ENCODE measurements at places on chromosomes 2 and 18.

DNA sequence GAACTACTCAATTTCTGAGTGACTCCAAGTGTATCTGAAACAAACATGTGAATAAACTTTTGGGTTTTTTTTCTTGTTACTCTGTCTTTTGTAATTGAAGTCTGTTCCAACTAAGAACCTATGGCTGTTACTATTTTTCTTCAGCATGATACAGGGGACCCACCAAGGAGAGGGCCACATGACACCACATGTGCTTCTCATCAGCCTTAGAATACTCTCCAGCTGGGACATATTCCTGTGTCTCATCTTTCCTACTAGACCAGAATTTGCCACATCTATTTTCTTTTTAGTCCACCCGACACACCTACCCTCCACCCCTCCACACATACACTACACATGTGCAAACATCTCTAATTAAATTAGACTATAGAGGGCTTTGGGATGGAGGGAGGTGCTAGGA lies 191.7 kb upstream of the NDUFV2 start:
- DNase-seq = no peak

GRCh38 chr18:61750840-61751668 lies 141.8 kb downstream of the RNF152 start:
- DNase-seq = no peak

DNA sequence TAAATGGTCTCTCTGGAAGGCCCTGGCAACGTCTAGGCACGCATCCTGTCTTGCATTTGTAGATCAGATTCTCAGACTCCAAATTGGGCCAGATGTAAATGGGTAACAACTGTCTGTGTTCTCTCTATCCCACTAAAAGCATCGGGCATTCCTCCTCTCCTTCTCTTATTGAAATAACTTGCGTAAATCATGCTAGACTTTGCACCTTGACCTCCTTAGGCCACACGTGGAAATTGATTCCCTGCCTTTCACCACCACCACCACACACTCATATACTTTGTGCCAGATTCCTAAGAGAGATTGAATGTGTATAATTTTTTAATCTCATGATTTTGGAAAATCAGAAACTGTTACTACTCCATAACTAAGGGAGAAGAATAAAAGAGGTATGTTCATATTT lies 21.3 kb downstream of the MAPRE3 start:
- DNase-seq = no peak

- DNase-seq = no peak
These were observed 136.9 kb upstream of the FBXO11 start for GRCh38 chr2:48043131-48043700.

DNA sequence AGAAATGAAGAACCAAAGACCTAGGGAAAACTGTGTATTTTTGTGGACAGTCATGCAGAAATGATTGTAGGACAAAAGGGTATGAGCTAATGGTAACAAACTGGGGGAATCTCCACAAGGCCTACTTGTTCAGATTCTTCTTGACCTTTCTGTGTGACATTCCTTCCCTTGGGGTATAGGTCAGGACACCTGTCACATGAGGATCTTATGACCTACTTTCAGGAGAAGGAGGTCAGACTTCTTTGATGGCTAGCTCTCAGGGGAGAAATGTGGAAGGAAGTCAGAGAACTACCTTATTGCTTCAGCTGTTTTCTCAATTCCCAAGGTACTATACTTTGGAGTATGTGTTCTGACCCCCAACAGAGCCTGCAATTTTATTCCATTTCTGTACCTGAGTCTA lies 40.7 kb upstream of the TANK start:
- DNase-seq = no peak

DNA sequence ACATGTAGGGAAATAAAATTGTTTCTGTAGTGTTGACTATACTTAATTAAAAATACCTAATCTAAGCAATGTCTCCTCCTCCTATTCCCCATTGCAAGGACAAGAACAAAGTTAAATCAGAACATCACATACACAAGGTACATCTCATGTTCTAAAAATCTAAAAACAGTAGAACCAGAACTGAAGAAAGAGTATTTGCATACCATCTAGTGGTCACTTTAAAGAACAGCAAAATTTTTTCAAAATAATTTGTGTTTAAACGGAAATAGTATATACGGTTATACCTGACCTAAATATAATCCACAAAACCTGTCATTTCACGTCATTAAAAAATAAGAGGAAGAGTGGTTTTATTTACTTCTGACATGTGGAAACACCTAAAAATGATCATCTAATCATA lies 294.3 kb upstream of the KCNH7 start:
- no peak for DNase-seq

- no peak for DNase-seq
These were observed 91.9 kb upstream of the KLHL29 start for GRCh38 chr2:23293063-23293462.

GRCh38 chr18:666177-666576 lies 8.7 kb downstream of the TYMS start:
- no peak for DNase-seq

GRCh38 chr2:203808046-203808750 lies 59.4 kb upstream of the CTLA4 start:
- peak; percentile 75 for DNase-seq

GRCh38 chr2:14182227-14182946 lies 450.1 kb upstream of the LRATD1 start:
- no peak for DNase-seq

GRCh38 chr2:60484133-60484645 lies 69.3 kb downstream of the BCL11A start:
- no peak for DNase-seq

- DNase-seq = no peak
These were observed 261.1 kb downstream of the KCNE4 start for GRCh38 chr2:223313101-223313500.

DNA sequence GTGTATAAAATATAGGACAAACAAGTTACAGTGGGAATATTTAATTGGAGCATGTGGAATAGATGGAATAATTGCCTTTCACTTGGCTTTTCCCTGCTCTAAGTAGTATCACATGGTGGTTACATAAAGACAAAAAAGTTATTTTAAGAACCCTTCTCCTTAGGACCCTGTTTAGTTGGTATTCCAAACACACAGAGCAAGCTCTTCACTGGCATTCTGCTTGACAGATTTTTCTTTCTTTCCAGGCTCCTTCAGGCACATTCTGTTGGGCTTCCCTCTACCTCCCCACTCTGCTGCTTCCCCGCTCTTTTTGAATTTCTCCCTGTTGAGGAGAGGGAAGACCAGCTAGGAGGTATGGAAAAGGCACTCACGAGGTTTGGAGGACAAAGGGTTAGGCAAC lies 29.0 kb upstream of the DARS1 start:
- no peak for DNase-seq

GRCh38 chr2:44184106-44184505 lies 15.4 kb downstream of the PPM1B start:
- no peak for DNase-seq

- DNase-seq = no peak
These were observed 891.6 kb upstream of the ZEB2 start for GRCh38 chr2:145411493-145411892.

- DNase-seq = no peak
These were observed 78.1 kb downstream of the MAP4K4 start for GRCh38 chr2:101775636-101776035.

DNA sequence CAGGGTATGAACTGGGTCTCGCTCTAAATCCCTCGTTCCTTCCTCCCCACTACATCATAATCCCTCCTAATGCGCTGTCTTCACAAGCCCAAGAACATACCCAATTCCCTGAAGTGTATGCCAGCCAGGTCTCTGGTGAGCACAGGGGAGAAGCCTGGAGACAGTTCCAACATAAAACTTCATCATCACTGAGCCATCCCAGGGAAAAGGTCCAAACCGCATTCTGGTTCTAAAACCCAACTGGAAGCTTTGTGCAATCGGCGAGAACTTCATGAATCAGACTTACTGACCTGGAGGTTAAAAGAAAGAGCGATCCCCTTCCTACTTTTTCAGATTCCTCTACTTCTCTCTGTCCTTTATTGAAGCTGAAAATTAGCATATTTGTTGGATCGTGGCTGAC lies 132.7 kb downstream of the ALPK2 start:
- no peak for DNase-seq

DNA sequence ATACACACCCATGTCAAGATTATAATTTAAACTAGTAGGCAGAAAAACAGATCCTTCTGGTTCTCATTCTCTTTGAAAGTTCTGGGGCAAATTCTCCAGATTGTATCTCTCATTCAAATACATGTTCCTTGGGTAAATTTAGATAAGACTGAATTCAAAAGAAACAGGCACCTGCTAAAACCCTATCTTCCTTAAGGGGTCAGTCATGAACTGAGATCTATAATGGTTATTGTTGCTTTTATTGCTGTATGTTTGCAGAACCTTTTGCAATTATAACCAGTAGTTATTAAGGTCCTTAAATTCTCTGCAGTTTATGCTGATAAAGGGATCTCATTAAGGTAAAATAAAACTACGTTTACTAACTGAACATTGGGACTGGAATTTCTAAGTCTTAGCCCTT lies 83.5 kb downstream of the MYO5B start:
- no peak for DNase-seq

DNA sequence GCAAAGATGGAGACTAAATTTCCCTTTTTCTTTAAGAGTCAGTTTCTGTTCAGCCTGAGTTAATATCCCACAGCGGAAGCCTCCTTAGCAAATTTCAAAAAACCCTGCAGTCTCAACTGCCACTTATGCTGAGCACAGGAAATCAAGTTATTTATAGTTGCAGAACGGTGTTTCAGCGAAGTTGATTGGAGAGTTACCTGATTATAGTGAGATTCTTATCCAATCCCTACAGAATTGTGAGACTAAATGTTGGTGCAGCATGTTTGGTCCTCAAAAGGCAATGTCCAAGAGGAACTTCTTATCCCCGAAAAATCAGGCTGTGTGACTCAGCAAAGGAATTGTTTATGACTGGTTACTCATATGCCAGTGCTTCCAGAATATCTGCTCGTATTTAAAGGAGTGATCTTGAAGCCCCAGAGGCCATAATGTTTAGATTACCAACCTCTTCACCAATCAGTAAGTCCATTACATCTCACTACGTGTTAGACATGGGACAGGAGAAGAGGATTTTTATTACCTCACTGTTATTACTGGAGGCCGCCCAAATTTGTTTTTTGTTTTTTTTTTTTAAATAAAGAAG lies 67.9 kb downstream of the LRRFIP1 start:
- DNase-seq = no peak

- DNase-seq = no peak
These were observed 28.9 kb upstream of the CDH19 start for GRCh38 chr18:66632756-66633155.

GRCh38 chr2:197399887-197400540 lies 34.8 kb downstream of the SF3B1 start:
- no peak for DNase-seq

- no peak for DNase-seq
These were observed 10.6 kb downstream of the PLCD4 start for GRCh38 chr2:218618102-218618860.

DNA sequence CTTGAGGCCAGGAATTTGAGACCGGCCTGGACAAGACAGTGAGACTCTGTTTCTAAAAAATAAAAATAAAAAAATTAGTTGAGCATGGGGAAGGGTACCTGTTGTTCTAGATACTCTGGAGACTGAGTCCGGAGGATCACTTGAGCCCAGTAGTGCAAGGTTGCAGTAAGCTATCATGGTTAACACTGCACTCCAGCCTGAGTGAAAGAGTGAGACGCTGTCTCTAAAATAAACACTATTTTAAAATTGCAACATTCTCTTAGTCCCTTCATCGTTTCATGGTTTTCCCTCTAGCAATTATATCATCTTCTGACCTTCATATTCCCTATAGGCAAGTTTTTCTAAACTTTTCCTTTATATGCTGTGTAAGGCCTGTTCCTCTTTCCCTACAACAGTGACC lies 248.5 kb downstream of the VAPA start:
- no peak for DNase-seq

DNA sequence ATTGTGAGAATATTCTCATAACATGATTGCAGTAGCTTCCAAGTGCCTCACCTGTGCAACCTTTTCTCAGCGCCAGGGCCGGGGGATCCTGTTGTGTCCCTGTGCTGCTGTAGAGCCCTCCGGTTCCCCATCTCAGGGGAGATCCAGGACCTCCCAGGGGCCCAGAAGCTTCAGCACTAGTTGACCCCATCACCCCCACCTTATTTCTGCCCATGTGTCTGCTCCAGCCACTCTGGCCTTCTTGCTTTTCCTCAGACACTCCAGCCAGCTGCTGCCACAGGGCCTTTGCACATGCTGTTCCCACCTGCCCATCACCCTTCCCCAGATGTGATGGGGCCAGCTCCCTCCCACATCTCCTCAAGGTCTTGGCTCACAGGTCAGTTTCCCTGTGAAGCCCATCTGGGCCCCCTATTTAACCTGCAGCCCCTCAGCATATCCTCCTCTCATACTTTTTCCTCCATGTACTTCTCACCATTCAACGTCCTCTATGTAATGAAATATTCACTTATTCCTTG lies 226.5 kb downstream of the SEPTIN10 start:
- no peak for DNase-seq

GRCh38 chr18:58316396-58317342 lies 272.6 kb downstream of the NEDD4L start:
- no peak for DNase-seq

GRCh38 chr18:72940986-72941385 lies 73.2 kb upstream of the NETO1 start:
- DNase-seq = no peak

DNA sequence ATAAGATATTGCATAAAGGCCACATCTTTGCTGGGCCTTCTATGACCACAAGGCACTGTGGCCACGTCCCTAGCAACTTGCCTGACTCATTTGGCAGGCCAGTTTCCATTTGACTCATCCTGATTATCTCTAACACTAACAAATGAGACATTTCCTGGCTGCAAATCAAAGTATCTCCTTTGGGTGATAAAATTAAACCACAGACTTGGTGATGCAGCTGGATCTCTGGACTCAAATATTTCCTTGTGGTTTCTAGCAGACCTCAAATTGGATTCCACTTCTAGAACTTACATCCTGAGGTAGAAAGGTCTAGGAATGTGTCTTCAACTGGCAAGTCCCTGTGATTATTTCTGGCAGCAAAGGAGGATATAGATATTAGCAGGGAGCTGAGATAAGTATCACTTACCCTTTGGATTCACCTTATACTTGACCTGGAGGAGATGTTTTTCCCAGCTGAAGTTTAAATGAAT lies 167.9 kb upstream of the NXPH2 start:
- DNase-seq = no peak

- DNase-seq = no peak
These were observed 120.7 kb upstream of the LMAN1 start for GRCh38 chr18:59479776-59480175.

- DNase-seq = no peak
These were observed 329.9 kb upstream of the TNP1 start for GRCh38 chr2:217189747-217190146.

DNA sequence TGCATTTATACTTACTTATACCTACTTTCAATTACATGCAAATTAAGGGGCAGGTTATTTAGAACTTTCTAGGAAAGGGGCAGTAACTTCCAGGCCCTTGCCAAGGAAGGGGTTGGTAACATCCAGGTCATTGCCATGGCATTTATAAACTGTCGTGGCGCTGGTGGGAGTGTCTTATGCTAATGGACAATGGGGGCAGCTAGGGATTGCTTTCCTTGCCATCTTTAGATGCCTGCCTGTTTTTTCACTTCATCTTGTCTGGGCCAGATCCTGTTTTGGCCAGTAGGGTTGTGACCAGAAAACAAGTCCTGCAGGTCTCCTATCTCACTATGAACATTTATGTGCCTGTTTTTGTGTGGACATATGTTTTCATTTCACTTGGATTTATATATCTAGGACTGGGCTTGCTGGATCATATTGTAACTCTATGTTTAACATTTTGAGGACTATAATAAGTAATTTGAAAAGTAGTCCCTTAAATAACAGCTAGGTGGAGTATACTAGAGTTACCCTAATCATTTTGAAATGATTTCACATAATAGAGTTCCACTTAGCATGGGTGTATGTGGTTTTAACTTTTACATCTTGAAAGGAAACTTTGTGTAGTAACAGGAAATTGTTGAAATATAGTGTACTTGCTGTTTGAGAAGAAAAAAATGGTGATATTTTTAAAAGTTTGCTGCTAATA lies 56.1 kb downstream of the LCLAT1 start:
- DNase-seq = no peak

Data from neuronal stem cell (in vitro differentiated cells).